Activated naive CD8-positive, alpha-beta T cell treated with anti-CD3 and anti-CD28 coated beads, Interleukin-2, amount 50 U/mL, for 24 hours (primary cell): ENCODE measurements at places on chromosomes 1 and 21.
A peak's percentile ranks its signal among the peaks of the same experiment; 100 is the strongest.

GRCh38 chr1:172342584-172343239, 77.8 kb upstream of the C1orf105 start:
- no peaks in the 10 kb centered on the region for H3K27me3 ChIP-seq
- H3K4me1 ChIP-seq, result peaks cover 64% of the 10 kb centered on the region
- H3K27ac ChIP-seq, result peak overlapping the region; percentile 65
- peaks cover 10% of the 10 kb centered on the region for H3K36me3 ChIP-seq
- H3K4me3 ChIP-seq, result no peak overlapping the region
- no peak for DNase-seq

DNA sequence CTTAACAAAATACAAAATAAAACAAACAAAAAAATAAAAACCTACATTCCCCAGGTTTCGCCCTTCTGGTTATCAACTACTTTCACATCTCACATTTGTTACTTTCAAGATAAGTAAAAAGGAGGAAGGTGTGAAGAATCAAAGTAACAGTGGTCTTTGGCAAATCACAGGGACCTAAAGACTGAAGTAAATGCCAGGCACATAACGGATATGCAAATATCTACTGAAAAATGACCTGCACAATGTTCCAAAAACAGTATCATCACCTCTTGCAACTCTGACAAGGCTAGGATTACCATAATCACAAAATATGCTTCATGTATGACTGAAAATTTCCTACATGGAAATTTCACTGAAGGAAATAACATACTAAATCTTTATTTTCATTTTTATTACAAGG, 29.3 kb downstream of the COP1 start:
- H3K27ac ChIP-seq, result peak overlapping the region; percentile 95
- peak overlapping the region; percentile 19 for H3K4me3 ChIP-seq
- H3K4me1 ChIP-seq, result peaks cover 49% of the 10 kb centered on the region
- H3K36me3 ChIP-seq, result peaks cover 59% of the 10 kb centered on the region

GRCh38 chr21:25689226-25689625, 45.5 kb downstream of the ATP5PF start:
- H3K4me3 ChIP-seq, result no peak overlapping the region
- H3K27ac ChIP-seq, result no peak overlapping the region
- H3K36me3 ChIP-seq, result no peaks in the 10 kb centered on the region
- H3K27me3 ChIP-seq, result peaks cover 2% of the 10 kb centered on the region
- no peak for DNase-seq
- no peaks in the 10 kb centered on the region for H3K4me1 ChIP-seq

- H3K4me1 ChIP-seq, result peaks cover 78% of the 10 kb centered on the region
- H3K36me3 ChIP-seq, result peaks cover 2% of the 10 kb centered on the region
- H3K4me3 ChIP-seq, result peak overlapping the region; percentile 28
- H3K27me3 ChIP-seq, result no peaks in the 10 kb centered on the region
- DNase-seq, result no peak
These were observed 55.9 kb downstream of the CDC7 start for GRCh38 chr1:91556556-91556955.

DNA sequence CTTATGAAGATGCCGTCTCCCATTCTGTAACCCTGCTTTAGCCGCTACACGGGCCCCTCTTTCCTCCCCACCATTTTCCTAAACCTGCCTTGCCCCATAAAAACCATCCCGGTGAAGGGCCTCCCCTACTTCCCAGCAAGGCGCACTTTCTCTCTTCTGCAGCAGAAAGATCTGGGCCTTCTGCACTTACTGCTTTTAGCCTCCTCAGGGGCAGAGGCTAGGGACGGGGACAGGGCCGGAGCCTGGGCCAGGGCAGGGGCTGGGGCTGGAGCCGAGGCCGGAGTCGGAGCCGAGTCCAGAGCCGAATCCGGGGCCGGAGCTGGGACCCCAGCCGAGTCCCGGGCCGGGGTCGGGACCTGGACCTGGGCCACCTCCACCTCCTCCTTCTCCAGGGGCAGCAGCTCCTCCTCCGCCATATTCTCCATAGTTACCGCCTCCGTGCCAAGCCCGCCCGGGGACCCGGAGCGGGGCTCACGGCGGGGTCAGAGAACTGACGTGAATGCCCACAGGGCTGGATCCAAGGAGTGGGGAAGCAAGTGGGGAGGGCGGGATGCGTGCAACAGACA, 382 bp downstream of the TRMT1L start:
- peak overlapping the region; percentile 96 for H3K27ac ChIP-seq
- H3K4me3 ChIP-seq, result peak overlapping the region; percentile 96
- H3K36me3 ChIP-seq, result peaks cover 1% of the 10 kb centered on the region
- H3K27me3 ChIP-seq, result no peaks in the 10 kb centered on the region

- peaks cover 7% of the 10 kb centered on the region for H3K4me1 ChIP-seq
- no peak for DNase-seq
- H3K27ac ChIP-seq, result no peak overlapping the region
- H3K4me3 ChIP-seq, result no peak overlapping the region
- peaks cover 25% of the 10 kb centered on the region for H3K27me3 ChIP-seq
These were observed 69.8 kb upstream of the HAO2 start for GRCh38 chr1:119298687-119299303.

DNA sequence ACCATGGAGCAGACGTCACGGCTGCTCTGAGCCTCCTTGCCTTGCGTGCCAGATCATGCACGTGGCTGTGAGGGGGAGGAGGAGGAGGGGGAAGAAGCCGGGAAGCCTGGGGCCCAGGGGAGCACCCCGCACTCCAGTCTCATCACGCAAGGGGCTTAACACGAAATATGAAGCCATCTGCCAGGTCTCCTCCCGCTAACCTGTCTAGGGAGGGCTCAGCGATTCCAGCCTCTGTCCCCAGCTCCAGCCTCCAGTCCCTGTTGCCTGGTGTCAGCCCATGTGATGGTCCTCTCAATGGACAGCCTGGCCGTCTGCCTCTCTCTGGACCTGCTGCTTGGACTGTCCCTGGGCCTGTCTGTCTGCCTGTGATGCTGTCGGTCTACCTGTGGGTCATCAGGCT, 22.5 kb upstream of the C1QA start:
- no peaks in the 10 kb centered on the region for H3K4me1 ChIP-seq
- no peaks in the 10 kb centered on the region for H3K36me3 ChIP-seq
- H3K4me3 ChIP-seq, result no peak overlapping the region
- no peak for DNase-seq
- no peak overlapping the region for H3K27ac ChIP-seq
